Stimulated activated CD8-positive, alpha-beta memory T cell treated with anti-CD3 and anti-CD28 coated beads, Interleukin-15, amount 100 ng/mL, for 48 hours (primary cell): ENCODE measurements at places on chromosomes 13 and 19.

GRCh38 chr19:3175781-3176714 is 2.5 kb upstream of the S1PR4 start:
- no peak for DNase-seq

GRCh38 chr13:109055850-109056249 is 426.4 kb downstream of the MYO16 start:
- DNase-seq, result no peak

DNA sequence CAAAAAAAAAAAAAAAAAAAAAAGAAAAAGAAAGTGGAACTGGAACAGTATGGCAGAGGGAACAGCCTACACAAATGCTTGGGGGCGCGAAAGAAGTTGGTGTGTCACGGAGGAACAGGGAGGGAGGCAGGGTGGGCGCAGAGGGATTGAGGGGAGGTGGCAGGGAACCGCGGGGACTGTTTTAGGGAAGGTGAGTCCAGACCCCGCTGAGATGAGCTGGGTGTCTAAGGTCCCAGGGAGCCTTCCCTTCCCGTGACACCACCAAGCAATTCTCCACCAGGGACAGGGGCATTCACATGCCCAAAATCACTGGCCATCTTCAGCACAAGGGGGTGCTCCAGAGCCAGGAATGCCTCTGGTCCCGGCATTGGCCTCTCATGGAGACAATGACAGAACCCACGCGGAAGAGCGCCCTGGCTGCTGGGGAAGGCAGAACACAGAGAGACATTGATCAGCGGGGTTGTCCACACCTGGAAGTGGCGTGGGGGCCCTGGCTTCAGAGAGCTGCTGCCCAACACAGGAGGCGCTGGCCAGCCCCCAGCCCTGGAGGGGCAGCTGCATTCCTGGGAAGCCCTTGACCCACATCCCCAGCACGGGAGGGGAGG is 6.9 kb downstream of the PEAK3 start:
- DNase-seq, result no peak

DNA sequence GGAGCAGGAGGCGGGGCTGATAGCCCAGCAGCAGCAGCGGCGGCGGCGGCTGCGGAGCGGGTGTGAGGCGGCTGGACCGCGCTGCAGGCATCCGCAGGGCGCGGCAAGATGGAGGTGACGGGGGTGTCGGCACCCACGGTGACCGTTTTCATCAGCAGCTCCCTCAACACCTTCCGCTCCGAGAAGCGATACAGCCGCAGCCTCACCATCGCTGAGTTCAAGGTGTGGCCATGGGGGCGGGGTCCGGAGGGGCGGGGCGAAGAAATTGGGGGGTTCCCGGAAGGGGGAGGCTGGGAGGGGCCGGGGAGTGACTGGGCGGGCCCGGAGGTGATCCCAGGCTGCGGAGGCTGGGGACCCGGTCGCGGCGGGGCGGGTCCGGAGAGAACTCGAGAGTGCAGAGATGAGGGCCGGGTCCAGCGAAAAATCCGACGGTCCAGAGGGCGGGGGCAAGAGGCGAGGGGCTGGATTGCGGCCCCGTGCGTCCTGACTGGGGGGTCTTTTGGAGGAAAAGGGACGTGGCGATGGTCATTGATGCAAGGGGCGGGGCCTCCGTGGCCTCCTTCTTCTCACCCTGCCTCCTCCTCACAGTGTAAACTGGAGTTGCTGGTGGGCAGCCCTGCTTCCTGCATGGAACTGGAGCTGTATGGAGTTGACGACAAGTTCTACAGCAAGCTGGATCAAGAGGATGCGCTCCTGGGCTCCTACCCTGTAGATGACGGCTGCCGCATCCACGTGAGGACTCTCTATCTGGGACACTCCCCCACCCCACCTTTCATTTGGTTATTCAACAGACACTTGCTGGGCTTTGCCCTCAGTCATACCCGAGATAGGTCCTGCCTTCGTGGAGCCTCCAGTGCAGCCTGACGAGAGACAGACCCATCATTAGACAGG is at the start of gene TBCB:
Gene TBCB, plus strand, starts transcription at position 16 of the 891 bp plus-strand sequence. Its CDS starts 93 bp downstream, at position 109.
- peak; percentile 80 for DNase-seq

- DNase-seq, result no peak
These were observed 311.5 kb downstream of the RFC3 start for GRCh38 chr13:34129436-34129835.

- DNase-seq, result no peak
These were observed 10.2 kb upstream of the DCUN1D2 start for GRCh38 chr13:113500530-113501265.

- no peak for DNase-seq
These were observed 44.5 kb downstream of the ACTN4 start for GRCh38 chr19:38691938-38692457.

GRCh38 chr13:44373601-44374347 is at the start of gene SERP2:
SERP2 (plus strand) TSS chr13:44373824; CDS start chr13:44374026, 202 bp downstream.
- no peak for DNase-seq

DNA sequence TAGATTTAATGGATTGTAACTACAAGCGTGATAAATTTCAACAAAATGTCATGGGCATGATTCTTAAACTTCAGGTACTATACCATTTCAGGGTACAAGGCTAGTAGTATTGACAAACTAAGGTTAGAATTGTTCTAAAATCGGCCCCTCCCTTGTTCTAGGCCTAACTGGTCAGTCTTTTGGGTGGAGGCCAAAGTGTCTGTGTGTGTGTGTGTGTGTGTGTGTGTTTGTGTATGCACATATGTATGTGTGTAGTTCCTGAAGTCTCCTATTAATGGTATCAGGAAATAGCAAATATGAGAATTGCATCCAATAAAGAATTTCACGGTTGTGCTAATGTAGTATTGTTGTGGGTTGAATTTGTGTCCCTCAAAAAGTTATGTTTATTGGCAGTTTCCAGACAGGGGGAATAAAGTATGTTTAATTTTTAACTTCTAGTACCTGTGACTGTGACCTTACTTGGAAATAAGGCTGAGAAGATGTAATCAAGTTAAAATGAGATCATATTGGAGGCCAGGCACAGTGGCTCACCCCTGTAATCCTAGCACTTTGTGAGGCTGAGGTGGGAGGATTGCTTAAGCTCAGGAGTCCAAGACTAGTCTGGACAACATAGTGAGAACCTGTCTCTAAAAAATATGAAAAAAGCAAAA is 119.2 kb downstream of the KLF5 start:
- DNase-seq, result no peak

- DNase-seq, result no peak
These were observed 43.5 kb downstream of the PIN1 start for GRCh38 chr19:9878511-9879196.

DNA sequence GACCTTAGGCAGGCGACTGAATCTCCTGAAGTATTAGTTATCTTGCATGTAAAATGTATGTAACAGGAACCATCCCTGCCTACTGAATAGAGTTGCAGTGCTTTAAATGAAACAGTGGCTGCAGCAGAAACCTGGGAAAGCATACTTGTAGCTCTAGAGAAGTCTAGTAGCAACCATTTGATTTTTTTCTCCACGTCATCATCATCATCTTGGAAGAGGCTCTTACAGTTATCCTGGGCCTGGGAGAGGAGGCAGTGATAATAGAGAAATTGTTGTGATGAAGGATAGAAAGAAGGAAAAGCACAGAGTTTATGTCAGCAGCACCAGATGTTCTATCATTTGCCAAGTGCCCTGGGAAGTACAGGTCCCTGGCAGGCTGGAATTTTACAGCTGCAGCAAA is 377.6 kb downstream of the ITGBL1 start:
- DNase-seq, result no peak

- DNase-seq, result no peak
These were observed 23.5 kb upstream of the CD177 start for GRCh38 chr19:43329989-43330388.
